ENCODE measurements at places on chromosomes 5 and 9.

- no peak for DNase-seq
Observed at GRCh38 chr9:104906441-104907277, 21.3 kb downstream of the ABCA1 start.

- DNase-seq, result no peak
Observed at GRCh38 chr9:118281772-118282171, 577.6 kb downstream of the TLR4 start.

DNA sequence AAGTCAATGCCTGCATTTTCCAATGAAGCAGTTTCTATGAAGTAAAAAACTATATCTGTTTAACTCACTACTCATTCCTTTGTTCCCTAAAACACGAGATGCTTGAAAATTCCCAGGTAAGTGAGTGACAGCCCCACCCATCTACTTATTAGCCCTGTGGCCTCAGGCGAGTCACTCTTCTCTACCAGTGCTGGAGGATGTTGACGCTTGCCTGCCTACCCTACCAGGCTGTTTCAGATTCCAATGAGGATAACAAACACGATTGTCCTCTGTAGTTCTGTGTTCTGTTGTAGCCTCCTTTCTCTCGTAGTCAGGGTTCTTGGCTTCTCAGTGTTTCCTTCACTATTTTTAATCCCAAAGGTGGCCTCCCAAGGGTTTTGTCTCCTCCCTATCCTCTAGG lies 388.8 kb downstream of the KDM4C start:
- no peak for DNase-seq

DNA sequence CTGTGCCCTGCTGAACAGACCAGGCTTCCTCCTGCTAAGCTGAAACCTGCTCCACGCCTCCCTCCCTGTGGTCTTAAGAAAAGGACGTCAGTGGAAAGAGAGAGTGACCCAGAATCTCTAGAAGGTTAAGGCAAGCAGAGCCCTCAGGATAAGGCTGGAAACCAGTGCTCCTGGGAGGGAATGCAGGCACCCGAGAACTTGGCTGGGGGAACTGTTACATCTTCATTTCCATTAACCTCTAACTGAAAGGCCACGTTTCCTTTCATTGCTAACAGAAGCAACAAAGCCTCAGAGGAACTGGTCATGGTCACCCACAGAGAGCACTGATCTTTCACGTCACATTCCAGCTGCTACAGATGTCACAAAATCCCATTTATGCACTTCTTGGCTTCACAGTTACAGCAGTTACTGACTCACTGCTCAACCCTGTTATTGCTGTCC lies 26.1 kb upstream of the AKNA start:
- DNase-seq, result no peak

GRCh38 chr9:72667181-72667580 lies 145.8 kb downstream of the TMC1 start:
- no peak for DNase-seq

- DNase-seq, result no peak
Observed at GRCh38 chr5:179331591-179332375, 13.5 kb downstream of the ADAMTS2 start.

- DNase-seq, result no peak
Observed at GRCh38 chr5:113969901-113970300, 392.0 kb upstream of the KCNN2 start.

GRCh38 chr9:3403315-3403714 lies 122.5 kb downstream of the RFX3 start:
- DNase-seq, result no peak

DNA sequence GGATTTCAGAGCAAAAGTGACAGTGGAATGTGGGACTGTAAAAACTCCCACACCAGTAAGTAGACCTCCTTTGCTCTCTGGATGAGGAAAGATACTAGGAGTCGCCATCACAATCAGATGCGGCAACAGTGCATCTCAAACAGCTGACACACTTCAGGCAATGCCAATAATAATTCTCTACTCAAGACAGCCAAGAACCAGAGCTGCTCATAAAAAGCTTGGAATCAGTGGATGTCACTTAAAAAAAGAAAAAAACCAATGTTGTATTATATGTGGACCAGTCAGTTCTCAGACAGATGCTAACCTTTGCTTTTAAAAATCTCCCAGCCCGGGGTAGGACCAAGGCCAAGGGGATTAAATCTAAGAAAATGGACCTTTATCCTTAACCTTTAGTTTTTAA lies 185.0 kb downstream of the GNA14 start:
- no peak for DNase-seq

GRCh38 chr9:120663380-120663779 lies 50.9 kb downstream of the MEGF9 start:
- no peak for DNase-seq

DNA sequence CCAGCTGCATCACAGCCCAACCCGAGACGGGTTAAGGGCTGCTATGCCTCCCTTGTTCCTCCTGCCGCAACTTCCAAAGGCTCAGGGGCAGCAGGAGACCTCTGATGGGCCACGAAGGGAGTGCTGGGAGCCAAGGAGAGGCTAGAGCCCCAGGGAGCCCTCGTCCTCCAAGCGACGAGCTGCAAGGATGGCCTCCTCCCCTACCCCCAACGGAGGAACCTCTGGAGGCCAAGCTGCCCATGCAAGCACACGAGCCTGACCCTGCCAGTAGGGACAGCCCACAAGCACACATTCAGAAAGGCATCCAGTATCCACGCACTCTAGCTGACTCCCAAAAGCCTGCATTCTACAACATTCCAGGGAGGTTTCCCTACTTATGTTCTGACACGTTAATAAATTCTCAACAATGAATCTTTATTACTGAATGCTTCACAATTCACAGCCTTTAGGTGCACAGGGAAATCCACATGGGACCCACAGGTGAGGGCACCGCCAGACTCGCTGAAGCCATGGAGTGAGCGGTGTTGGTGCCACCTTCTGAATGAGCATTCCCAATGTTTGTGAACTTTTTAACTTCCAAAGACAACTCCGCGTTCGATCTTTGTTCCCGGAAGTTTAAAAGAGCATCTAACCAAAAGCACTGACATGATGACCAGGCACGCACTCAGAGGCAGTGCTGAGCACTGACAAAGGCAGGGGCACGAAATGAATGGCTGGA lies 28.7 kb downstream of the IPPK start:
- DNase-seq, result no peak

GRCh38 chr5:164132358-164132757 lies 626.9 kb downstream of the MAT2B start:
- no peak for DNase-seq

- DNase-seq, result no peak
Observed at GRCh38 chr5:177610131-177610769, 10.3 kb downstream of the B4GALT7 start.

GRCh38 chr9:20853866-20854265 lies 169.8 kb downstream of the FOCAD start:
- no peak for DNase-seq

DNA sequence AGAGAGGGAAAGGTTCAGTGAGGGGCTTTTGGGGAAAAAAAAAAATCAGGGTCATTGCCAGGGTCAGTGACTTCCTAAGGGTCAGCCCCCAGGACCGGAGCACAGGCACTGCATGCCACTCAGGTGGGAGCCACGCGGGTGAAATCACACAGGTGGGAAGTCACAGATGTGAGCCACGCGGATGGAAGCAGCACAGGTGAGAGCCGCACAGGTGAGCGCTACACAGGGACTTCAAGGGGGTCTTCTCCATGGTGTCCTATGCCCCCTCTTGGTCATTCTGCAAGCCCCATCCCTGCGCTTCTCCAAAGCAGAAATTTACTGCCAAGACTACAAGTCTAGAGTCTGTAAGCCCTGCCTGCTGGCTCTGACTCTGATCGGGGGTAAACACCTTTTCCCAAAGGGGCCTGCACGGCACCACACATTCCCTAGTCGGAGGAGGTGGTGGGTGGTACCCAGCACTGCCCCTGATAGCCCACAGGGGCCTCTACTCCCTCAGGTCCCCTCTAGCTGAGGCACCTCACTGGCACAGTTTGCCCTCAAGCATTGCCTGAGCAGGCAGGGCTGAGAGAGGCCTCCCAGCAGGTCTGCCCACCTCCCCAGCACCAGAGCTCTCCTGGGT lies 18.3 kb upstream of the OBP2B start:
- no peak for DNase-seq

DNA sequence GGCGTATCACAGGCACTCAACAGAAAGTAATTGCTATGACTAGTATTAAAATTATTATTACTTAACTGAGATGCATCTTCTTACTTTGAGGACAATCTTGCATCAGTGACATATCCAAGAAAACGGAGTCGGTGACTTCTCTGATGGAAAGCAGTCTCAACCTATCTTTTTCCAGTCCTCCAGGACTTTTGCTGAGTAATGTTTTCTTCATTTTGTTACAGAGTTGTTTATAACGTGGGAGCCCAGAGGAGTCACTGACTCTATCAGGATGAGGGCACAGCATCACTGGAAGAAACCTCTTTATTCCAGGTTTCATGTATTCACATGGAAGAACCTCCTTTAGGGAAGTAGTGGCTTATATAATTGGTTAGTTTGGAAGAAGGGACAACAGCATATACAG lies 51.5 kb upstream of the MELK start:
- no peak for DNase-seq

GRCh38 chr5:9222054-9222976 lies 323.6 kb downstream of the SEMA5A start:
- DNase-seq, result no peak

DNA sequence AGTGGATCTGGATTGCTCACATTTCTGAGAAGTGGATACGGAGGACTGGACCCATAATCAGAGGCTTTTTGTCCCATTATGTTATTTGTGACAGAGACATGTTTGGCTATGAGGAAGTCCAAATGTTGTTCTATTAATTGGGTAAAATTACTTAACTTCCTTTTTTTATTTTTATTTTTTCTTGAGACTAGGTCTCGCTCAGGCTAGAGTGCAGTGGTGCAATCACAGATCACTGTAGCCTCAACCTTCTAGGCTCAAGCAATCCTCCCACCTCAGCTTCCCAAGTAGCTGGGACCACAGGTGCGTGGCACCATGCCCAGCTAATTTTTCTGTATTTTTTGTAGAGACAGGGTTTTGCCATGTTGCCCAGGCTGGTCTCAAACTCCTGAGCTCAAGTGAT lies 11.9 kb upstream of the PGGT1B start:
- no peak for DNase-seq

- DNase-seq, result no peak
Observed at GRCh38 chr5:113490317-113490716, 2.1 kb upstream of the MCC start.

GRCh38 chr5:135543485-135544304 lies 7.9 kb upstream of the NEUROG1 start:
- no peak for DNase-seq

- DNase-seq, result no peak
Observed at GRCh38 chr5:159786901-159787691, 129.2 kb upstream of the ADRA1B start.

GRCh38 chr5:27217155-27217956 lies 179.0 kb upstream of the CDH9 start:
- no peak for DNase-seq
